Activated effector memory CD4-positive, alpha-beta T cell treated with anti-CD3 and anti-CD28 coated beads, Interleukin-2, amount 50 U/mL, for 16 hours (primary cell): ENCODE measurements at places on chromosomes 7 and 10.

GRCh38 chr10:133328358-133329343 is 8.0 kb downstream of the CALY start:
- DNase-seq, result no peak

- no peak for DNase-seq
Measured at GRCh38 chr10:95579835-95580535, 18.8 kb upstream of the SORBS1 start.

DNA sequence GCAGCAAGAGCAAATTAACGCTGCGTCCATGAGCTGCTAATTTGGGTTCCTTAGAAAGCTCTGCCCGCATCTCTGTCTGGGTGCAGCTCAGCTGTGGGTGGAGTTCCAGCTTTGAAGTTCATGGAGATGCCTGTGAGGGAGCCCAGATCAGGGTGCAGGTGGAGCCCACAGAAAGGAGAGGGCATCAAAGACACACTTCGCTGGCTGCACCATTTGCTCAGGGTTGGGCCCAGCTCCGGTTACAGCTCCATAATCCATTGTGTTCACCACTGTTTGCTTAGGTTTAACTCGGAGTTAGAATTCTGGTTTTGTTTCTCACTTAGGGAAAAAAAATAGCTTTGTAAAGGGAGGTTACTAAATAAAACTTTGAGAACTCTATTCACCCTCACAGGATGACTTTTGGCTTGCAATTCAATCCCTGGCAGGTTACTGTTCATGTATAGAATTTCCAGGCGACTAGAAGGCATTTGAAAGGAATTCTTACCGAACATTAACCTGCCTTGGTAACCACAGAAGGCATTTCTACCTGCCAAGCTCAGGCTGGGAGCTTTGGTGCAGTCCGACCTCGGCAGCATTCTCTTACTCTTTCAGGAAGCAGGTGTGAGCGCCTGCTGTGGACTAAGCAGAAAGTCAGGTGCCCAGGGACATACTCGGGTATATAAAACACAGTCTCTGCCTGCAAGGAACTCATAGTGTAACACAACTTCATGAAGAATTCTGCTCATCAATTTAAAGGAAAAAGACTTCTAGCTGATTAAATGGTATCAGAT is 179.5 kb upstream of the RNF32 start:
- DNase-seq, result no peak

GRCh38 chr7:98488167-98488566 is 87.3 kb upstream of the BAIAP2L1 start:
- peak; percentile 28 for DNase-seq

DNA sequence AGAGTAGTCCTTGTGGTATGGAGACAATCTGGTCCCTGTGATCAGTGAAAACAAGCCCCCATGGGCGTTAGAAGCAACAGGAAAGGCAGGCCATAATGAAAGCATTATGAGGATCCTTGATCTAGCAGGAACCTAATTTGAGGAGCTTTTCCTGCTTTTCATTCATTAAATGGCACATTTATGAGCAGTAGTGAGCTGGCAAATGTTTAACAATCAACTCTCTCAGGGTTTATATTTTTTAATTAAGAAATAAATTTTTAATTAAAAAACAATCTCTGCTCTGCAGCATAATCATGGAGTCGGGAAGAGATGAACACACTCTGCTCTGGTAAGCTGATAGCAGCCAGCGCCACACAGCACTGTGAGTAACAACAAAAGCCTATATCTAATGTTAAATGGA is 11.3 kb upstream of the NEBL start:
- DNase-seq, result no peak

DNA sequence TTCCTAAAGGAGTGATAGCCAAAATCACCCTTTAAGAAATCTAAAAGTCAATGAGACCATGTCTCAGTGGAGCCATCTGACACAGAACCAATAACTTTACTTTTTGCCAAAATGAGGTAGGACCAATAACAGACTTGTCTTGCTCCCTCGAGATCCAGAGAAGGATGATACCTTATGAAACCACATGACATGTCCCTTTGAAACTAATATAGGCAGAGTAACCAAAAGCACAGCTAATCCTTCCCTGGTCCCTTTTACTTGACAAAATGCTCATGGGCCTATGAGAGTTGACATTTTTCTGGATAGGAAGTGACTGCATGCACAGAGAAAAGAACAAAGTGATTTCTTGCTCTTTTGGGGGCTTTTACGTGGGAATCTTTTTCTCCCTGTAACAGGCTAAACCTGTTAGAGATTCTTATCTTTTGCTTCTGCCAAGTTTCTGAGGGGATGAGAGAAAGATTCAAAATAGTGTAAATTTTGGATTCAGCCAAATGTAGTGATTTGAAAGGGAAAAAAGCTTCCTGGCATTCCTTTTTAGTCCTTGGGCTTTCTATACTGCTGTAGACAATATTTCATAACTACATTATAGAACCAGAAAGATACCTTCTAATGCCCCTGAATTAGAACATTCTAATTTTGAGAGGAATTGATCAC is 87.6 kb downstream of the ARMH3 start:
- no peak for DNase-seq

DNA sequence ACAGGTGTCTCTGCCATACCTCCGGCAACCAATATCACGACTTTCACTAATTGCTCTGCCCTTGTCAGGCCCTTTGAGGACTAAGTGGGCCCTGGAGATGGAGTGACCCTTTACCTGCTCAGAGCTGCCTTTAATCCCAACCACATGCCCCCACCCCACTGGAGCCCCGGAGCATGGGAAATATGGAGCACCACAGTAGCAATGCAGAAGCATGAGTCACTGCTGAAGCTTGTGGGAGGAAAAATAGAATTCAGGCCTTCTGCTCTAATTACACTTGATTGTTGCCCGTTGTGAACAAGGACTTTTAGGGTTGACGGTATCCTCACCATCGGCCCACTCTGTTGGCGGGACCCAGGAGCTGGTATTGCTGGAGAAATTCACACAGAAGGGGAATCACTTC is 52.5 kb upstream of the FRMD4A start:
- no peak for DNase-seq

GRCh38 chr7:23895666-23896096 is 185.7 kb downstream of the STK31 start:
- no peak for DNase-seq

GRCh38 chr7:1200045-1200444 is 32.6 kb upstream of the UNCX start:
- DNase-seq, result no peak

DNA sequence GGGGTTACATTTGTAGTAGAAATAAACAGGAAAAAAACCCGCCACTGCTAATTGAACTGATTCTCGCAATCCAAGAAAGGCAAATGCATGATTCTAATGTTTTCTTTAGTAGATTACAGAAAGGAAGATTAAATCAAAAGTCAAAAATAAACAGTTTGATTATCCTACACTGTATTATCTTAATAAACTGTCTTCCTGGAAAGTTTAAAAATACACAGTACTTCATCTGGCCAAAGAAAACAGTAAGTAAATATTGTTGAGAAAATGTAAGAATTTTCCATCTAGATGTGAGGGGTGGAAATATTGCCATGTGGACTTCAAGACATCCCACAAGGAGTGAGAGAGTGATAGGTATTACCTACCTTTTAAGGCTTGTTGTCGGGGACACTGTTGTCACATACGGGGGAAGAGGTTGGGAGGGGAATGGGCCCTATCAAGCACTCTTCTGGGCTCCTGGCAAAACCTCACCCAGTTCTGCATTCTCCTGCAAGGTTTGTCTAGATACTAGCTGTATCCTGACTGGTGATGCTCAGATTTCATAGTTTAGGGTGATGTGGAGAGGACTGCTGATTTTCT is 17.8 kb downstream of the GRK5 start:
- no peak for DNase-seq

DNA sequence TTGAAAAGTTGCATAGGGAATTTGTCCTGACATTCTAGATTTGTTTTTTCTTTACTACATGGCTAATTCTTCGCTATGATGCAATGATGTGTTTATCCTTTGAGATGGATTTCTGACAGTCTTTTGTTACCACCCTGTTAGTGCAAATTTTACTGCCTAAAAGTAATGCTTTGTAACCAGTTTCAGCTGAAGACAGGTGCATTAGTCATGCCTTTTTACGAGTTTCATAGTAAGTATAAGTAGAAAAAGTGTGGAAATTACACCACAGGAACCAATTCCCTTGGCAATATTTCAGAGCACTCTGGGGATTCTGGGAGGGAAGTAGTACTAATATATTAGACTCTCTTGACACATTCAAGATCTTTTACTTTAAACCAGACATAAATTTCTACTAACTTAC is 257.8 kb upstream of the DKK1 start:
- DNase-seq, result no peak

GRCh38 chr7:12007576-12007975 is 175.6 kb upstream of the THSD7A start:
- no peak for DNase-seq

GRCh38 chr10:116246263-116246662 is 26.7 kb downstream of the GFRA1 start:
- DNase-seq, result no peak

DNA sequence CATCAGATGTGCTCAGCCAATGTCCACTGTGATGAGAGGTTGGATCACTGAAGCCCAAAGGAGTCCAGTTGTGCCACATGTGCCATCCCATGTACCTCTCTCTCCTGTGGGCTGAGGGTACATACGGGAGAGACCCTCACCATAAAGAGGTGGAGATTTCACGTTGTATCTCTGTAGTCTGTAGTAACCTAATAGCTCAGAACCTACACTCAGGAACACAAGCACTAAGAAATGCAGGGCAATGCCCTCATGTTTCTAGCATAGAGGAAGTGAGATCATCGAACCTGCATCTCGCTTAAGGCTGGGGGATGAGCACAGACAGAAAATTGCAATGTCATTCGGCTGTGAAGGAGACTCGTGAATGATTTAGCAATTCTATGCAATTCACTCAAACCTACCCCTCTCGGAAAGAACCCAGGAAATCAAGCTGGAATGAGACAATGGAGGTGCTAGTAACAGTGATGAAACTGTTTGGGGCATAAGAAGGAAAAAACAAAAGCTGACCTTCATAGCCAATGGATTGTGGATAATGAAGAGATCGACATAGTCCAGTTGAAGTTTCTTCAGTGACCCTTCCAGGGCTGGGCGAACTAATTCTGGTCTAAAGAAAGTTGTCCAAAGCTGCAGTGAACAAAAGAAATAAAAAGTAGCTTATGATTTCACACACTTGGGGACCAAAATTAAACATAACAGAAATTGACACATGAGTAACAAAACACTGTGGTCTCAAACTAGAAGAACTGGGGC is 80.3 kb upstream of the UCN3 start:
- peak; percentile 63 for DNase-seq

DNA sequence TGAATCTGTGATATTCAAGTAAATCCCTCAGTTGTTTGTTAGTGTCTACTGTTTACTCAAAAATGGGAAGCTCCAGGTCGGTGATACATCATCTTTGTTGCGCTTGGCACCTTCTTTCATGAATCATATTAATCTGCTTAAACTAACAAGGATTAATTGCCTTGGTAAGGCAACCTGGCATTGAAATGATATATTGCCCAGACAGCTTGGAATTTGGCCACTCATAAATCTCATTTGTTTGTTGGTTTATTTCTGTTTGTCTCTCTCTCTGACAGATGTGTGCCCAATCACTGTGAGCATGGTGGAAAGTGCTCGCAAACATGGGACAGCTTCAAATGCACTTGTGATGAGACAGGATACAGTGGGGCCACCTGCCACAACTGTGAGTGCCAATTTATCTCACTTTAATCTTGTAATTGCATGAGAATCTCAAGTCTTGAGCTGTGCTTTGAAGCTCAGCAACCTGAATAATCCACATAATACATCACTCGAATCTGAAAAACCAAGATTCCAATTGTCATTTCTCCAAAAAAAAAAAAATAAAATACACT is 1104.8 kb upstream of the C7orf33 start:
- no peak for DNase-seq

DNA sequence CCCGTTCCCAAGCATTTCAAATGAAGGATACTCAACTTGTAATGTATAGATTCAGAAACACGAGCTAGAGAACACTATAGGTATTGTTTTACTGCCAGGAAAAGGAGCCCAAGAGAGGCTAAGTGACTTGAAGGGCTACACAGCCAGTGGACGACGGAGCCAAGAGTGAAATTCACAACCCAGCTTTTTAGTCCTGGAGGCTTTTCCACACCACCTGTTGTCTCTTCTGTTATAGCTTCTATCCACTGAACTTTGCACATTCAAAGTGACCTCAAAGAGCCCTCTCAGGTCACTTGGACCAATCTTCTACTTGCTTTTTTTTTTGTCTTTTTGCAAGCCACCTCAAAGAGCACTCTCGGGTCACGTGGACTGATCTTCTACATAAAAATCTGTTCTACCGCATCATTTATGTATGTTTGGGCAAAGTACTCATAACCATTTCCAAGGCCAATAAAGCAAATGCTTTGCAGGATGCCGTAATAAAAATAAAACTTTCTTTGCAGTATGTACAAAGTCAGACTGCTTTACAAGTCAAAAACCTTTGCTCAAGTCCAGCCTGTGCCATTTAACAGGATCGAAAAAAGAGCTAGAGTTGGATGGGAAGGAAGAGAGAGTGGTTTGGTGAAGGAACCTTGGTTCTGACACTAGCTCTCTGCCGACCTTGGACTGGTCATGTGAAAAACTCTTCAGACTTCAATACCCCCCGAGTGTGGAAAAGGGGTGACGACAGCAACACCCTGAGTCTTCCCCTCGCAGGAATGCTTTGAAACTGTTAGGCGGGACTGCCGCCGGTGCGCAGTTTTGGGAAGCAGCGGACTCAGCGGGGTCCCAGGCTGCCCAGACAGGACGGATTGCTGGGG is 821 bp downstream of the SLC35B4 start:
- DNase-seq, result no peak

- no peak for DNase-seq
Measured at GRCh38 chr7:93836116-93836515, 54.4 kb downstream of the TFPI2 start.
